GM12865 (cell line): ENCODE measurements at places on chromosomes 16 and 17.
A peak's percentile ranks its signal among the peaks of the same experiment; 100 is the strongest.

- DNase-seq, result no peak
These were observed 1.3 kb downstream of the CAVIN1 start for GRCh38 chr17:42421507-42422338.

- DNase-seq, result no peak
These were observed 72.0 kb downstream of the CREBBP start for GRCh38 chr16:3808308-3809063.

DNA sequence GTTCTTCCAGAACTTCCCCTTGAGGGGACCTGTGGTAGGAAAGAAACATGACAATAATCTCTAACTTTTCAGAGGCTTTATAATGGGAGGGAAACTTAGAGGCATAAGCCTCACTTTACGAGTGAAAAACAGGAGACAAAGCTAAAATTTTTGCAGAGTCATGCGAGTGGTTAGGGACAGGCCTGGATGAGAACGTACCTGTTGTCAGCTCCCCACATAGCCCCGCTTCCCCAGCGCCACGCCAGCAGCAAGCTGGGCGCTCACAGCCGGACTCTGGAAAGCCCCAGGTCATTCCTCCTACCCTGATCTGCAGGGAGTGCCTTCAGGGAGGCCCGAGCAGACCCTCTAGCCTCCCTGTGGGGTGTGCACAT, 53.6 kb downstream of the LDHD start:
- no peak for DNase-seq

DNA sequence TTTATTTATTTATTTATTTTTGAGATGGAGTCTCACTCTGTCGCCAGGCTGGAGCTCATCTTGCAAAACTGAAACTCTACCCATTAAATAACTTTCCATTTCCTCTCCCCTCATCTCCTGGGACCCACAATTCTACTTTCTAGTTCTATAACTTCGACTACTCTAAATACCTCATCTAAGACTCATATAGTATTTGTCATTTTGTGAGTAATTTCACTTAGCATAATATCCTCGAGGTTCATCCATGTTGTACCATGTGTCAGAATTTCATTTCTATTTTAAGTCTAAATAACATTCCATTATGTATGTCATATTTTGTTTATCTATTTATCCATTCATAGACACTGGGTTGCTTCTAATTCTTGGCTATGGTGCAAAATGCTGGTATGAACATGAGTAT, 5.1 kb upstream of the NT5M start:
- DNase-seq, result peak; percentile 50

DNA sequence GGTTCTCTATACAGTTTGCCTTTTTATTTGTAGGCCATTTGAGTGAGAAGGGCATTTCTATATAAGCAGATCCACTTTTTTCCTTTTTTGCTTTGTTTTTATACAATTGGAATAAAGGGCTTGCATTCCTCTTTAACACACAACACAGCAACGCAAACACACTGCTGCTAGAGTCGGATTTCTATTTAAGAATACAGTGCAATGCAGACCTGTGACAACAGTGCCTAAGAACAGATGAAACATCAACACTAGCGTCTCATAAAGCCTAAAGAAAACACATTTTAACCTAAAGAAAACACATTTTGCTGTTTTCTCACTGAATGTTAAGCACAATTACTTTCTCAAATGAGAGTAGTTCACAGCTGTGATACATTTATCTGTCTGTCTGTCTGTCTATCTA, 1141.1 kb downstream of the CDH11 start:
- DNase-seq, result no peak

DNA sequence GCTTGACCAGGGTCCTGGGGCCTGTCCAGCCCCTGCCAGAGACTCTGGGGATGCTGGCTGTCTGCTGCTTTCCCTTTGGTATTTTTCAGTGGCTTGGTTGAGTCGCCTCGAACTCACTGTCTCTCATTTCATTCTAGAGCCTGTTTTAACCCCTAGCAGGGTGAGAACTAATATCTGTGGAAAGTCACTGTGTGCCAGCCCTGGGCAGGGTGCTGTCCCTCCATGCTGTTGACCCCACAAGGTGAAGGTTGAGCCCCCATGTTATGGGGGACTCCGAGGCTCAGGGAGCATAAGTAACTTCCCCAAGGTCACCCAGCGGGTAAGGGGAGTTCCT, 33.0 kb downstream of the DCAKD start:
- no peak for DNase-seq

DNA sequence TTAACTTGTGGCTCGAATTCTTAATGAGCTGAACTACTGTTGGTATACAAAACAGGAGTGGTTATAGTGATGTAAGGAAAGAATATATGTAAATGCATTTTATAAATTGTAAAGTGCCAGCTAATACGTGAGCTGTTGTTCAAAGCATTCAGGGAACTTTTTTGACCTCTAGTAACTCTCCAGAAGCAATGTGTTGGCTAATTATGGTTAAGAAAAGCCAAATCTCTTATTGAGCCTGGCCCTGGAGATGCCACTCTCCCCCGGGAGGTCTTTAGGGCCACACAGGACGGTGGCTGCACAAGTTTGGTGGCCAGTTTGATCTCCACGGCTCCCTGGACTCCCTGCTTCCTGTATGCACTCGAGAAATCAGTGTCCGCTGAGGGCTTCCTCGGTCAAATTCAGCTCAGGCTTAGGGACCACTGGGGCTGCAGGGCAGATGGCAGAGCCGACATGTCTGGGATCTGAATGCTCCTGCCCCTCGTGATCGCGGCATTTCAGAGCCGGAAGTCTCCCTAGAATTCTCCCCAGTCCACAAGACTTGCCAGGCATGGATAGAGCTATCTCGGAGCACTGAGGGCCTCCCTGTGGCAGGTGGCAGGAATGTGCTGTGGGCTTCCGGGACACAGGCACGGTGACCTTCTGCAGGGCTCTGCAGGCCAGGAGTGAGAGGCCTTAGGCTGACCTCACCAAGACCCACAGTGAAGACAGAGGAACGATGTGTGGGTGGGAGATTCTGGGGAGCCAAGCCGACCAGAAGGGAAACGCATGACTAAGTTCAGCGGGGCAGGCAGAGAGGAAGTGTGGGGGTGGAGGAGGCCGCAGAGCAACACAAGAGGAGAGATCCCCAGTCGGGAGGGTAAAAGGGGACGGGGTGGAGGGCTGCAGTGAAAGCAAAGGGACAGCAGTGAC, 18.6 kb upstream of the PITPNM3 start:
- DNase-seq, result peak; percentile 58

DNA sequence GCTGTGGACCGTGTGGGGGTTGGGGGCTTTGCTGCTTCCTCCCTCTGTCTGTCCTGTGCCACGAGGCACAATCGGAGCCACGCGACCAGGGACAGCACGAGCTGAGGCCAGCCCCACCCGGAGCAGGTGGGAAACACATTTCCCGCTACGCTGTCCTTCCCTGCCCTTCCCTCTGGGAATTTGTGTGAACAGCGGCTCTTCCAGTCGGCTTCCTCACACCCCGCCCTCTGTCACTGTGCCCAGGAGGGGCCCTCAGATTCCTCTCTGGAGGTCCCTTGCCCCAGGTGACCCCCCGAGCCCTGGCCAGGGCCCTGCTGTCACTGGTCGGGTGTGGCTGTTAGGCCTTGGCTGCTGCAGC, 19.6 kb downstream of the SPIRE2 start:
- DNase-seq, result no peak

GRCh38 chr17:63173903-63174302, 207.9 kb downstream of the TANC2 start:
- no peak for DNase-seq

DNA sequence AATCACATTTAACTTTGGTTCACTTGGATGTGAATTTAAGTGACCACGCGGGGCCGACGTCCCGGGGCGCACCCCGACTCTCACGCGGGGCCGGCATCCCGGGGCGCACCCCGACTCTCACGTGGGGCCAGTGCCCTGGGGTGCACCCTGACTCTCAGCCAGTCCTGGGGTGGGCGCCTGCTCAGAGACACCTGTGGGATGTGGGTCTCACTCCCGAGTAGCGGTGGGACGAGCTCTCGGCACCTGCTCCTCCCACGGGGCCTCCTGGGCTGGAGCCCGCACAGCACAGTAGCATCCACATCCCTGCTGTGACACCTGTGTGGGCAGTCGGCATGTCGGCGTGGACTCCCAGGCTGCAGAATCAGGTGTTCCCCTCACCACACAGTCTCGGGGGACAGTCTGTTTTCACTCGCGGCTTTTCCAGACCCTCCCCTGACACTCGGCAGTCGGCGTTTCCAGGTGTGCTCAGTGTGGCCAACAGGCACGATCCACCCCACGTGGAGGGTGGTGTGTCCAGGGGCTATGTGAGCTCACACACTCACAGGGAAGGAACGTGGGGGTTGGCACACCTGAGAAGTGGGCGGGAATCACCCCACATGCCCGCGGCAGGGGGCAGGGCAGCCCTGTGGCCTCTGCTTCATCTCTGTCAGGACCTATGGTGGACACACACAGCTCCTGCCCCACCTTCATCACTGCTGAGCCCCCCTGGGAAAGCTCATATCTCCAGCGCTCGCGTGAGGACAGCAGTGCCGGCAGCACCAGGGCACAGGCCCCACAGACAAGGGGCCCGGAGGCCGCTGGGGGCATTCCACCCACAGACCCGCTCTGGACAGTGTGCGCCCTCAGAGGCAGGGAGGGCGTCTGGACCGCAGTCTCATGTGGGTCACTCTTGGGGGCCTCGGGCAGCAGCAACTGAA, 51.8 kb downstream of the LMF1 start:
- no peak for DNase-seq

DNA sequence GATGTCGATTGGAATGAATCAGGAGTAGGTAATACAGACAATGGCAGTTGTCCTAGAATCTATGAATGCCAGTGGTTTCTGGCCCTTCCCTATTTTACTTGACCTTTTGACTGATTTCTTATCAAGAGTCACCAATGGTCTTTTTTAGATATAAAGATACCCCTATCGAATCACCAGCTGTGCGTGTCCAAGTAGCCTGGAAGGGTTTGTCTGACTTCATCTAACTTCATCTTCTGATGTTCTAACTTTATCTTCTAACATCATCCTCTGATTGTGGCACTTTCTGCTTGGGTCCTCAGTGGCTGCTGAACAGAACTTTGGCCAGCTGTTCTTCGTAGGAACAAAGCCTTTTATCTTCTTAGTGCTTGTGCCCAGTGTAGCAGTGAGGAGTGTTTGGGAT, 129.7 kb downstream of the MSI2 start:
- no peak for DNase-seq

DNA sequence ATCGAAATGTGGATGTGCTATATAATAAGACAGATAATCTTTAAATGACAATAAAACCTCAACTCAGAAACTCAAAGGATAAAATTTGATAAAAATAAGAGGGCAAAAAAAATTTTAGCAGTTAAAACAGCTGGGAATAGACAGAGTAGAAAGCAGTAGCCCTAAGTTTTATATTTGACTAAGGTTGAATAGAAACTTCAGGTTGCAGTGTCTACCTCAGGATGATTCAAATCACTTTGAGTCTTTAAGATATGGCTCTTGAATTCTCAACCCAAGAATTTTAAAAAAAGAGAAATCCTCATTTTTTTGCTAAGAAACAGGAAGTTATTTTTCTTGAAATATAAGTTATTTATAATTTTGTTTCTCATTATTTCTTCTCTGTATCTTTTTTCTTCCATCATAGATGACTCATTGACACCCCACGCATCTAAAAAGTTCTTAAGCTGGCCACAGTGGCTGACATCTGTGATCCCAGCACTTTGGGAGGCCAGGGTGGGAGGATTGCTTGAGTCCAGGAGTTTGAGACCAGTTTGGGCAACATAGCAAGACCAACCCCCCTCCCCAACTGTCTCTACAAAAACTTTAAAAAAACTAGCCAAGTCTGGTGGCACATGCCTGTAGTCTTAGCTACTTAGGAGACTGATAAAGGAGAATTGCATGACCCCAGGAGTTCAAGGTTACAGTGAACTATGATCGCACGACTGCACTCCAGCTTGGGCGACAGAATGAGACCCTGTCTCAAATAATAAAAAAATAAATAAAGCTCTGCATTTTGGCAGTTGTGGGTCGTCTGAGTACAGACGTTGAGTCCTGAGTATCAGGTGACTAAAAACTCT, 23.9 kb downstream of the NFAT5 start:
- no peak for DNase-seq

- no peak for DNase-seq
These were observed 83.4 kb downstream of the COX10 start for GRCh38 chr17:14152721-14153120.

GRCh38 chr17:70157151-70157550, 12.2 kb upstream of the KCNJ2 start:
- DNase-seq, result no peak

- peak; percentile 96 for DNase-seq
These were observed 5.3 kb downstream of the RNF166 start for GRCh38 chr16:88700636-88701482.

GRCh38 chr16:3467921-3468320, 24.4 kb downstream of the NAA60 start:
- no peak for DNase-seq

GRCh38 chr17:10069301-10069700, 129.1 kb downstream of the GAS7 start:
- DNase-seq, result no peak

DNA sequence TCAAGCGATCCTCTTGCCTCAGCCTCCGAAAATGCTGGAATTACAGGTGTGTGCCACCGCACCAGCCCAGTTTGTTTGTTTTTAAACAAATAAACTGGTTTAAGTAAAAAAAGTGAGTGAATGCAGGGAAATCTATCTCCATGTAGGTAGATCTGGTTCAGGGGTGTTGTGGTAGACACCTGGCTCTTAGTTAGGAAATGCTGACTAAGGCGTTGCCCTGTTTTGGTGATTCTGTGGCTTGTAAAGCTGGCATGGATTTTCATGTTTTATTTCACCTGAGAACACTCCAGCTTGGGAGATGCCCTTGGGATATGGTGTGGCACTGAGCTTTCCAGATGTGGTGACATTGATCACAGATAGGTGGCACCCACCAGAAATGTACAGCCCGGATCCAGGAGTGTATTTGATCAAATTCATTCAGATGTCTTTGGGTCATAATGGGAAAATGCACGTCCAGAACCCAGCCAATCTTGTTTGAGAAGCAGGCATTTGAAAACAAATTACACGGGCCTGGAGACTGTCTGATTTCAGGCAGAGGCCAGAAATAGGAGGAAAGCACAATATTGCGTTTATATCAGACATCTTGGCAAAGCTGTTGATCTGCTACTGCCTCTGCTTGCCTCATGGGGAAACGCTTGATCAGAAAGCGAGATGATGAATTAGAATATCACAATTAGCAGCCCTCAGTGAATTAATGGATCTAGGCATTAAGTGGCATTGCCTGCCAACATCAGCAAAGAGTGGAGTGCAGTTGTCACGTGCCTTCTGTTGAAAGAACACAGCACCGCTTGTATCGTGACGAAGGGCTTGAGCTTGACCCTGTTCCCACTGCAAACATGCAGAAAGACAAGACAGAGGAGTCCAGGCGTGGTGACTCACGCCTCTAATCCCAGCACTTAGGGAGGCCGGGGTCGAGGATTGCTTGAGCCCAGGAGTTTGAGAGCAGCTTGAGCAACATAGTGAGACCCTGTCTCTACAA, 7.3 kb upstream of the IL34 start:
- no peak for DNase-seq

DNA sequence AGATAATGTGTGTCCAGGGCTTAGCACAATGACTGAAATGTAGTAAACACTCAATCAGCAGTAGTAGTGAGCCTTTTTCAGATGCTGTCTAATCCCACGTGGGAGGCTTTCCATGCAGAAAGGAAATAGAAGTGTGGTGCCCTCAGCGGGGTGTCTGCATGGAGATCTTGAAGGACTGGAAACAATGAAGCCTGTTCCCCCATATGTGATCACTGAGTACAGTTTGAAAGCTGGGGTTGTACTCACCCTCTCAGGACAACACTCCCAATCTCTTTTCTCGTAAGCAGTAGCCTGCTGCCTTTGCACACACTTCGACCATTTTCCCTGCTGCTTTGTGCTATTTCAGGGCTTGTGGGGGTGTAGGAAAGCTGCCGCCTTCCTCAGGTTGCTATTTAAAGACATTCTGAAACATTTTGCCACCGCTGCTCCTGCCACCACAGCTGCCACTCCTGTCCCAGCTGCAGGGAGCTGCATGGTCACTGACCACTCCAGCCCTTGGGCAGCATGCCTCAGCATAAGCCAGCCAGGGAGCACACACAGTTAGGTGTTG, 40.6 kb upstream of the HAS3 start:
- no peak for DNase-seq
